Cardiac muscle cell (in vitro differentiated cells and primary cell): ENCODE measurements at places on chromosomes 5 and 9. TPM values are rescaled to one million over a fixed set of nuclear protein-coding genes. Genes with fewer than 3 reads are reported as not detected.

Gene PCDHB10
- total RNA-seq: 8.8 and 10.9 TPM in 2 replicates

Gene COL5A1
- total RNA-seq: 75.5 and 129 TPM in 2 replicates

Gene GARIN3
- not detected in 2 replicates for total RNA-seq

Gene CD180
- not detected in 2 replicates for total RNA-seq

Gene UBTD2
- total RNA-seq: 23.9 and 29.8 TPM in 2 replicates

Gene PIP5KL1
- total RNA-seq: 0.89 and 1.7 TPM in 2 replicates

Gene PCDHB7
- total RNA-seq: 1.1 and 2.3 TPM in 2 replicates

Gene ZNF483
- total RNA-seq: 4.5 and 7.2 TPM in 2 replicates

Gene SLC6A3
- total RNA-seq: 0.04 TPM in 1 of 2 replicates, not detected in the other
